ENCODE measurements at places on chromosomes 4 and X. TPM values are rescaled to one million over a fixed set of nuclear protein-coding genes. Genes with fewer than 3 reads are reported as not detected.
A peak's percentile ranks its signal among the peaks of the same experiment; 100 is the strongest.

The ADH7 gene
- polyA plus RNA-seq, result not detected

The PNMA6A gene
- polyA plus RNA-seq, result 11.9 TPM

- peak; percentile 31 for DNase-seq
These were observed 112.9 kb upstream of the AGA start for GRCh38 chr4:177555007-177555574.

GRCh38 chrX:39955625-39956024 lies 142.1 kb downstream of the BCOR start:
- no peak for DNase-seq

- DNase-seq, result no peak
These were observed 1076.8 kb downstream of the PDHA2 start for GRCh38 chr4:96916711-96917110.

The ARMCX2 gene
- polyA plus RNA-seq, result 39.7 TPM

The CXCL11 gene
- polyA plus RNA-seq, result 0.30 TPM

The GDPD2 gene
- 19.9 TPM for polyA plus RNA-seq

DNA sequence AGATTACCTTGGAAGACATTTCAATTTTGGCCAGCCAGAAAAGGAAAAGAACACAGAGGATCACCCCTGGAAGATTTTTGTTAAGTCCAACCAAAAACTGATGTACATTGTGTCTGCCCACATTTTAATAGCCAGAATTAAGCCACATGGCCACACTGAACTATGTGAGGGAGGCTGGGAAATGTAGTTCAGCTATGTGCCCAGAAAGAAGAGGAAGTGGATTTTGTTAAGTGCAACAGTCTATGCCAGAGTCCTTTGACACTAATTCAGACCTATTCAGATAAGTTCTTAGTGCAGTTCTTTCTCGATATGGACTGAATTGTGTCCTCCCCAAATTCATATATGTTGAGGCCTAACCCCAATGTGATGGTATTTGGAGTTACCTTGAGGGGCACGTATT lies 18.4 kb downstream of the PRPS1 start:
- no peak for DNase-seq

GRCh38 chr4:133559987-133560386 lies 410.9 kb downstream of the PCDH10 start:
- peak; percentile 59 for DNase-seq

Data from large intestine (tissue), 12 donors.